ENCODE measurements at places on chromosomes 6 and 20.

DNA sequence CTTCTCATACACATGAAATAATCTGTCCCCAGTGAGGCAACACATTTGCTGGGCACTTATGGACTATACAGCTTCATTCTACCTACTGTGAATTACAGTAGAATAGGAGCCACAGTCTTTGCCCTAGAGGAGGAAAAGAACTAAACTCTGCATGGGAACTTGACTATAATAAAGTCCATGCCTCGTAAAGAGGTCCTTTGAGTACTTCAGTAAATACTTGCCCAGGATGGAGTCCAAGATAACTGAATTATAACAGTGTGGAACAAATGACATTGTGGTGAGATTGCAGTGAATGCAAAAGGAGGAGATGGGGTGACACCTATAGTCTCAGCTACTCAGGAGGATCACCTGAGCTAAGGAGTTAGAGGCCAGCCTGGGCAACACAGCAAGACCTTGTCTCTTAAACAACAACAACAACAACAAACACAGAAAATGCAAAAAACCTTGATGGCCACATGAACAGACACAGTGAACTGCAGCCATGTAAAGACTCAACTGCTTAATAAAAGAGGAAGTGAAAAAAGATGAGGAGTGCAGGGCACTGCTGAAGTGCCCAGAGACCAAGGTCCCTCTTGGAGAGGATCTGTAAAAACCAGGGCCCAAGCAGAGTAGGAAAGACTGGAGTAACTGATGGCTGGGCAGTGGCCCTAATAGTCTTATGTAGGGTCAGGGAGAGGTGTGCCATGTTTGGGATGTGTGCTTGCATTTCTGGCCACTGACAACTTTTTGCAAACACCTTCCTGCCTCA is 3.7 kb downstream of the MRPS18A start:
- DNase-seq = no peak

DNA sequence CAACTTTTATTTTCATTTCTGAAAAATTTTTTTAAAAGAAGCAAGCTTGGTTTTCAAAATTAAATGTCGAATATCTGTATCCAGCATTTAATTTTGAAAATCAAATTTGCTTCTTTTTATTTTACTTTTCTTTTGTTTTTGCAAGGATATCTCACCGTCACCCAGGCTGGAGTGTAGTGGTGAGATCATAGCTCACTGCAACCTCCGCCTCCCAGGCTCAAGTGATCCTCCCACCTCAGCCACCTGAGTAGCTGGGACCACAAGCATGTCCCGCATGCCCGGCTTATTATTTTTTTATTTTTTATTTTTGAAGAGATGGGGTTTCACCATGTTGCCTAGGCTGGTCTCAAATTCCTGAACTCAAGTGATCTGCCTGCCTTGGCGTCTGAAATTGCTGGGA is 17.0 kb upstream of the EPB41L2 start:
- DNase-seq = no peak

GRCh38 chr20:23106271-23106851 is 20.2 kb upstream of the CD93 start:
- no peak for DNase-seq

DNA sequence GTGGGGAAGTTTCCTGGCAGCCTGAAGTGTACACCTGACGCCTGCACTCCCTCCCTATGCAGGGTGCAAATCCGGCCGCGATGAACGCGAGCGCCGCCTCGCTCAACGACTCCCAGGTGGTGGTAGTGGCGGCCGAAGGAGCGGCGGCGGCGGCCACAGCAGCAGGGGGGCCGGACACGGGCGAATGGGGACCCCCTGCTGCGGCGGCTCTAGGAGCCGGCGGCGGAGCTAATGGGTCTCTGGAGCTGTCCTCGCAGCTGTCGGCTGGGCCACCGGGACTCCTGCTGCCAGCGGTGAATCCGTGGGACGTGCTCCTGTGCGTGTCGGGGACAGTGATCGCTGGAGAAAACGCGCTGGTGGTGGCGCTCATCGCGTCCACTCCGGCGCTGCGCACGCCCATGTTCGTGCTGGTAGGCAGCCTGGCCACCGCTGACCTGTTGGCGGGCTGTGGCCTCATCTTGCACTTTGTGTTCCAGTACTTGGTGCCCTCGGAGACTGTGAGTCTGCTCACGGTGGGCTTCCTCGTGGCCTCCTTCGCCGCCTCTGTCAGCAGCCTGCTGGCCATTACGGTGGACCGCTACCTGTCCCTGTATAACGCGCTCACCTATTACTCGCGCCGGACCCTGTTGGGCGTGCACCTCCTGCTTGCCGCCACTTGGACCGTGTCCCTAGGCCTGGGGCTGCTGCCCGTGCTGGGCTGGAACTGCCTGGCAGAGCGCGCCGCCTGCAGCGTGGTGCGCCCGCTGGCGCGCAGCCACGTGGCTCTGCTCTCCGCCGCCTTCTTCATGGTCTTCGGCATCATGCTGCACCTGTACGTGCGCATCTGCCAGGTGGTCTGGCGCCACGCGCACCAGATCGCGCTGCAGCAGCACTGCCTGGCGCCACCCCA is 1.2 kb downstream of the GPR6 start:
- no peak for DNase-seq

GRCh38 chr20:57245997-57246396 is 20.4 kb downstream of the BMP7 start:
- no peak for DNase-seq

Data from NCI-H69 (cell line).